Astrocyte (in vitro differentiated cells and primary cell): ENCODE measurements at places on chromosomes 16 and 17. TPM values are rescaled to one million over a fixed set of nuclear protein-coding genes. Genes with fewer than 3 reads are reported as not detected.

- DNase-seq, result no peak
These were observed 22.2 kb upstream of the C17orf113 start for GRCh38 chr17:42072323-42073187.

KRT9 gene
- 0.09 TPM in 1 of 2 replicates, not detected in the other for total RNA-seq

DNA sequence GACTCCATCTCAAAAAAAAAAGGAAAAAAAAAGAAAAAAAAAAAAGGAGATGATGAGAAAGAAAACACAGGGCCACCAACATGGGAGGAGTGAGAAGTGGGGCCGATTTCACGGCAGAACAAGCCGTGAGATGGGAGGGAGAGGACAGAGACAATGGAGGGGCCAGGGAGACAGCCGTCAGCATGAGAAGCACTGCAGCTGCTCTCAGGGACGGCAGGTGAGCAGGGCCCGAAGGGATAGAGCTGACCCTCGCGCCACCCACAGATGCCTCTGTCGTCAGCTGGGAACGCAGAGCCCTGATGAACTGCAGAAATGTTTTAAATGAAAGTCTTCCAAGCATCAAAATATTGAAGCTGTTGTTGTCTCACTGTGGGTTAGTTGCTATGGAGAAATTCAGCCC is 20.3 kb downstream of the PITPNM3 start:
- DNase-seq, result no peak

CCL16 gene
- not detected in 2 replicates for total RNA-seq

GRCh38 chr16:85393674-85394451 is 219.3 kb upstream of the GSE1 start:
- DNase-seq, result no peak

DNA sequence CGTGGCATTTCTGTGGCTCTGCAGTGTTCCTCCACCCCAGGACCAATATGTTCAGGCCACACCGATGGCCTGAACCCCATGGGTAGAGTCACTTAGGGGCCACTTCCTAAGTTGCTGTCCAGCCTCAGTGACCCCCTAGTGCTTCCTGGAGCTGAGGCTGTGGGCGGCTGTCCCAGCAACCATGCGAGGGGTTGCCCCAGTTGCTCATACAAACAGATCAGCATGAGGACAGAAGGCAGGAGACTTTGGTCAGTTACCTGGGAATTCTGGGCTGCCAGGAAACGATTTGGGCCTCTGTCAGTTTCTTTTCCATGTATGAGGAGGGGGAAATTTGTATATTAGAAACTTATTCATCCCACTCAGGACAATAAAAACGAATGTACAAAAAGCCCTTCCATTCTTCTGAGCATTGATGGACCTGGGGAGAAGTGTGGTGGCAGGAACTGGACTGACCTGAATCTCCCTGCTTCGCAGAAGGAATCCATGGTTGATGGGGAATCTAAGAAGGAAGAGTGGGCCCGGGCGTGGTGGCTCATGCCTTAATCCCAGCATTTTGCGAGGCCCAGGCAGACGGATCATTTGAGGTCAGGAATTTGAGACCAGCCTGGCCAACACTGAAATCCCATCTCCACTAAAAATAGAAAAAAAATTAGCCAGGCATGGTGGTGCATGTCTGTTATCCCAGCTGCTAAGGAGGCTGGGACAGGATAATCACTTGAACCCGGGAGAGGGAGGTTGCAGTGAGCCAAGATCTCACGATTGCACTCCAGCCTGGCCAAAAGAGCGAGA is 4.9 kb upstream of the IL32 start:
- no peak for DNase-seq

DNA sequence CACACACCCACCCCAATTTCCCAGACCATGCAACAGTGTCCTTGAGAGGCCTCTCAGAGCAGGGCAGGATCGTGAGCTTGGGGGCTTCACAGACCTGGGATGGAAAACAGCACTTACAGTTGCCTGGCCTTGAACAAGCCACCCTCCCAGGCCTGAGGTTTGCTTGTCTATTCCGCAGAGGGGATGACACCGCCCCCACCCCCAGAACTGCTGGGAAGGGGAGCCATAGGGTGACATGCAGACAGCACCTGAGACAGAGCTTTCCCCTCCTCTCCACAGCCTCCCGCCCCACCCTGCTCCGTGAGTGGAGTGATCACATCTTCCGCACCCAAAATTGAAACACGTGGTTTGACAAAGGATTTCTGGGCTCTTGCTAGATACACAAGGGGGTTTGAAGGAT is 131.5 kb upstream of the TNRC6C start:
- no peak for DNase-seq

DNA sequence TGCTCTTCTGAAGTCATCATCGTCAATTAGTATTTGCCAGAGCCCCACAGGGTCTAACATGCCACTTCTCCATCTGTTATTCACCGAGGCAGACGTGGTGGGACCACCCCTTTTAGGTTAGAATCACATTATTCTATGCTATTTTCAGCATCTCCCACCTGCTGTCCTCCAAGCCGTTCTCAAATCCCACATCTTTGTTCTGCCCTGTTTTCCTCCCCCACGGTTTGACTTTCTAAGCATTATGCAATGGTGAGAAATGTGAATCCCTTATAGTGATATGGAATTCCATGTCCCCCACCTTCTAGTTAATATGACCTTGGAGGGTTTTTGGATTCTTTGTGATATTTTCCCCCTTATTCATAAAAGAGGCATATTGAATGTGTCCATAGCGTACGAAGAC is 634.1 kb upstream of the RBFOX1 start:
- no peak for DNase-seq

CCL7 gene
- total RNA-seq, result not detected in 2 replicates

- no peak for DNase-seq
These were observed 10.8 kb upstream of the LGALS3BP start for GRCh38 chr17:78990349-78991016.

DNA sequence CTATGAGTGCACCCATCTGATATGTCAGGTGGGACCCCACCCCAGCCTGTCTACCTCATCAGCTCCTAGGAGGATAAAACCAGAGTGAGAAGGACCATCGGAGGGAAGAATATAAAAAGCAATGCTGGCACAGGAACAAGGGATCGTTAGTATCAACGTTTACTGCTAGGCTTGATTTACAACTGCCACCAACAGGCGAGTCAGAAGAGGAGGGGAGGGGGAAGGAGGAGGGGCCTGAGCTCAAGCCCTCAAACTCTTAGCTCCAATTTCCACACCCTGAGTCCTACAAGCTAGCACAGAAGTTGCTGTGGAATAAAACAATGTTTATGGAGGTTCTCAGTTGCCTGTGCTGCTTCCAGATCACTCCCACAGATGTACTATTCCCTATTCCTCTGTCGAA is 234.5 kb downstream of the C16orf78 start:
- DNase-seq, result no peak

QRICH2 gene
- total RNA-seq, result 2.5 and 3.8 TPM in 2 replicates

DNA sequence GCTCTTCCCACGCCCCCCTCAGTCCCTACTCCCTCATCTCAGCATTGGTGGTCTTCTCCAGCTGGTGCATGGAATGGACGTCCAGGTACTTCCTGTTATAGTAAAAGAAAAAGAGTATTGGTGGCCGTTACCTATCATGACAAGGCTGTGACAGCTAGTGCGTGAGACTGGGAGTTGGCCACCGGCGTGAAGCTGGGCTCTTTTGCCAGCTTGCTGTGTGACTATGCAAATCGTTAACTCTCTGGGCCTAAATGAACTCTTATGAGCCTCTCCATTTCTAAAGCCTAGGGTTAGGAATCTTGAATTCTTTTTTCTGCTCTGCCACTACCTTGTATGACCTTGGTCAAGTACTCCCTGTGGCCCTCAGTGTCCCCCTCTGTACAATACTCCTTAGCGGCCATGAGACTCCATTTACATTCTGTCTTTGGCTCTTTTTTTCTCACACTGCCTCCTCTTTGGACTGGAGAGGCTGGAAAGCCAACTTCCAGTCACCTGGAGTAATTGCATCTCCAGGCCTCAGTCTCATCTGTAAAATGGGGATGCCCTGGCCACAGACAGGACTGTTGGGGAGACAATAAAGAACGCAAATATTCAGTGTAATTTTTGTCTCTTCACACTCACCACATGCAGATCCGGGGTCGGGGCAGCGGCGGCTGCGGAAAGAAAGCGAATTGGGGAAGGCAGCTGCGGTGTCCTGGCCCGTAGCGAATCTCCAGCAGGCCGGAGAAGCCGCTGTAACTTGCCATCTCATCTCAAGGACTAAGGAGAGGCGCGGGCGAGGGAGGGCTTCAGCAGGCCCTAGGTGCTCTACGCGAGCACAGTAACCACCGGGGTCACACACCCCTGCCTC is 1.1 kb downstream of the CFAP119 start:
- DNase-seq, result no peak

MYO19 gene
- total RNA-seq, result 41.0 and 42.9 TPM in 2 replicates

GRCh38 chr16:81636298-81636993 is 142.6 kb upstream of the PLCG2 start:
- DNase-seq, result no peak

- DNase-seq, result no peak
These were observed 290.7 kb upstream of the ASIC2 start for GRCh38 chr17:33583518-33584417.

GRCh38 chr17:72765368-72766153 is 326.9 kb downstream of the SLC39A11 start:
- no peak for DNase-seq

GRCh38 chr16:57577691-57578224 is 35.3 kb downstream of the ADGRG5 start:
- no peak for DNase-seq

DNA sequence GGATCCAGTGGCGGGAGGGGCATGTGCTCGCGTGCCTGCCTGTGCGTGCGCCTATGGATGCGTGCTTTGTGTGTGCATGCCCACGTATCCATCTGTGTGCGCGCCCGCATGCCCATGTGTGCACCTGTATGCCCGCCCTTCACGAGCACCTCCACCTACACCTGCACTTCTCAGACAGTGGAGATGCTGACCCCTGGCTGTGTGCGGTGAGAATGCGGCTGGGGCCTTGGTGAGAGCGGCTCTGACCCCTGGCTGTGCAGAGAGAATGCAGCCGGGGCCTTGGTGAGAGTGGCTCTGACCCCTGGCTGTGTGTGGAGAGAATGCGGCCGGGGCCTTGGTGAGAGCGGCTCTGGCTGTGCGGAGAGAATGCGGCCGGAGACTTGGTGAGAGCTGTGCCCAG is 33.9 kb downstream of the AXIN1 start:
- DNase-seq, result no peak

GRCh38 chr17:50624321-50624934 is 10.3 kb upstream of the ABCC3 start:
- no peak for DNase-seq

DNA sequence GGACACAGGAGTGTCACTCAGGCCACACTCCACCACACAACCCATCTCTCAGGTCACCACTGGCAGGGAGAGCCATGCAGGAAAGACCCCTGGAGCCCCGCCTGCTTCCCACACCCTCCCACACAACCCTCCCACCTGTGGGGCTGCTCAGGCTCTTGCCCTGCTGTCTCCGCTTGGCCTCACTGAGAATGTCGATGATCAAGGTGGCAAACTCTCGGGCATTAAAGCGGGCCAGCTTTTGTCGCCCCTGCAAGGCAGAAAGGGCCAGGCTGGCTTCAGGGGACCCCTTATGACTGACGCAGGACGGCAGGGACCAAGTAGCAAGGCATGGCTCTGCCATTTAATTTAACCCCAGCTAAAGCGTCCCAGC is 8.5 kb downstream of the TP53I13 start:
- DNase-seq, result no peak

HSD17B2 gene
- total RNA-seq, result 0.20 TPM in 1 of 2 replicates, not detected in the other

GRCh38 chr17:9944704-9945103 is 39.6 kb upstream of the RCVRN start:
- DNase-seq, result no peak

GRCh38 chr16:7303660-7304200 is 28.9 kb upstream of the RBFOX1 start:
- DNase-seq, result no peak

MYL11 gene
- not detected in 2 replicates for total RNA-seq

DNA sequence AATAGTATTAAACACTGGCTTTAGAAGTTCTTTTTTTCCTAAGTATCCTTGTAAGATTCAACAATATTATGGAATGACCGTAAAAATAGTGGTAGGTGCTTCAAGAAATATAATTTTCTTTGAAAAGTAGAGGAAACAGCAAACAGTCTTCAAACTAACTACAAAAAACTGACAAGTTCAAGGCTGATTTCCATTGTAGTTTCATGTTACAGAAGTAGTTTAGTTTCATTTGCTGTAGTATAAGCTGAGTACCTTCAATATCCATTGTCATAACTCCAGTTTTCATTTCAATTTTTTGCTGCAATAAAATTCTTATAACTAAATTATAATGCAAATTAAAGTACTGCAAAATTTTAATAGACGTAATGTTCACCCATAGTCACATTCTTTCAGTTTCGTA is 19.3 kb downstream of the PHKB start:
- no peak for DNase-seq

DNA sequence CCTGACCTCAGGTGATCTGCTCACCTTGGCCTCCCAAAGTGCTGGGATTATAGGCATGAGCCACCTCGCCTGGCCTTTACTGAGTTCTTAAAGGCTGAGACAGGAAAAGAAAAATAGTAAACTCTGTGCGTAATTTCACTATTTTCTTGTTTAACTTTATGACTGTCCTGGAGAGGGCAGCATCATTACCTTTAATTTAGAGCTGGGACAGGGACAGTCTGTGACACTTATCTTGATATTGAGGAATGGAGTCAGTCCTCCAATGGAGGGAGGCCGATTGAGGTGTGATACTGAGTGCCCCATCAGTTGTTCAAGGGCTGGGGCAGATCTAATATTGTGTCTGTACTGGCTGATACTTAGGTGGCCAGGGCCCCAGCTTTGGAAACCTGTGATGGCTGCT is 21.5 kb upstream of the SPN start:
- no peak for DNase-seq

GRCh38 chr17:78258323-78259191 is 27.1 kb downstream of the TMEM235 start:
- DNase-seq, result peak; percentile 16

GRCh38 chr17:57697891-57698711 is 47.0 kb downstream of the CCDC182 start:
- DNase-seq, result no peak

DNA sequence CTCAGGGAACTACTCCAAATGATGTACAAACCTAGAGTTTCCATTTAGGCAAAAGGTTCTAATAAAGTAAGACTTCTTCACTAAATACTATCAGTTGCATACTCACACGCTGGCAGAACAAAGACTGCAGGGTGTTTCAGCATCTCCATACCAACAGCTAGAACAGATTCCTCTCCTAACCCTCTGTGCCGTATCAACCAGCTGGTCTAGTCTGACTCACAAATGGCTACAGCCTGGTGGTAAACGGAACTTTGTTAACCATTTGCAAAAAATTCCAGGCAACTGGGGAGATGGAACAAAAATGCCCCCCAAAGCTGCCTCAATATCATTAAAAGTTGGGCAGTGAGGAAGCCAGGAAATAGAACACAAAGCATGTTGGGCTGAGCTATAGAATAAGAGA is 217.1 kb downstream of the GRIN2A start:
- DNase-seq, result peak; percentile 26

CFAP97D1 gene
- total RNA-seq, result 0.16 TPM in 1 of 2 replicates, not detected in the other

OR1D2 gene
- not detected in 2 replicates for total RNA-seq
